Neural progenitor cell (in vitro differentiated cells): ENCODE measurements at places on chromosomes 3 and 15. TPM values are rescaled to one million over a fixed set of nuclear protein-coding genes. Genes with fewer than 3 reads are reported as not detected.
A peak's percentile ranks its signal among the peaks of the same experiment; 100 is the strongest.

DNA sequence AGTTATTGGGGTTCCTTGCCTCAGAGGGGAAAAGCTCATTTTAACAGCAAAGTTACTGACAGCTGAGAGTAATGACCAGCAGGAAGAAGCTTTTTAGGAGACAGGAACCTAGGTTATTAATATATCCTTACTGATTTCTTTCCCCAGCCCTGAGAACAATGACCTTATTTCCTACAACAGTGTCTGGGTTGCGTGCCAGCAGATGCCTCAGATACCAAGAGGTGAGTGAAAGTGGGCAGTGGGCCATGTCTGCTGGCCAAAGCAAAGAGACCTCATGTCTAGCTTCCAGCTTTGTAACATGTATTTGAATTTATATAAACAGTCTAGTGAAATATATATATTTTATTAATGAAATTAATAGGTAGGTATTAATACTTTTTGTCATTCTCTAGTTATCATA is 5.0 kb downstream of the CCNDBP1 start:
- no peak for DNase-seq

Gene ALDH1A3
- total RNA-seq = 0.74 and 0.80 TPM in 2 replicates

Gene RGMA
- 41.4 and 85.1 TPM in 2 replicates for total RNA-seq

DNA sequence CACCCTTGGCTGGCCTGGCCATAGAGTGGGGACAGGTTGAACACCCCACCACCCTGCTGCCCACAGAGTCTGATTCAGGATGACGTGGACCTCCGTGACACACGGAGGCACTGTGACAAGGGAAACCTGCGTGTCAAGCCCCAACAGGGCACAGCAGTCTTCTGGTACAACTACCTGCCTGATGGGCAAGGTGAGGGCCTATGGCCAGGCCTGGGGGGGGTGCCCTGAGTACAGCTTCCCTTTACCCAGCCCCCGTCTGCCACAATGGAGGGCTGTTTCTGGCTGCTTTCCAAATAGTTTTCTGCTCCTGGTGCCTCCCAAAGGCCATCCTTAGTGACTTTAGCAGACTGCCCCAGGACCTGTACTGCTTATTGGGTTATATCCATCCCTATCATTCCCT is 1.2 kb upstream of the WDR6 start:
- no peak for DNase-seq

Gene CCNL1
- total RNA-seq = 154 and 214 TPM in 2 replicates

- DNase-seq = no peak
These were observed 42.5 kb upstream of the ANKRD34C start for GRCh38 chr15:79240036-79240435.

DNA sequence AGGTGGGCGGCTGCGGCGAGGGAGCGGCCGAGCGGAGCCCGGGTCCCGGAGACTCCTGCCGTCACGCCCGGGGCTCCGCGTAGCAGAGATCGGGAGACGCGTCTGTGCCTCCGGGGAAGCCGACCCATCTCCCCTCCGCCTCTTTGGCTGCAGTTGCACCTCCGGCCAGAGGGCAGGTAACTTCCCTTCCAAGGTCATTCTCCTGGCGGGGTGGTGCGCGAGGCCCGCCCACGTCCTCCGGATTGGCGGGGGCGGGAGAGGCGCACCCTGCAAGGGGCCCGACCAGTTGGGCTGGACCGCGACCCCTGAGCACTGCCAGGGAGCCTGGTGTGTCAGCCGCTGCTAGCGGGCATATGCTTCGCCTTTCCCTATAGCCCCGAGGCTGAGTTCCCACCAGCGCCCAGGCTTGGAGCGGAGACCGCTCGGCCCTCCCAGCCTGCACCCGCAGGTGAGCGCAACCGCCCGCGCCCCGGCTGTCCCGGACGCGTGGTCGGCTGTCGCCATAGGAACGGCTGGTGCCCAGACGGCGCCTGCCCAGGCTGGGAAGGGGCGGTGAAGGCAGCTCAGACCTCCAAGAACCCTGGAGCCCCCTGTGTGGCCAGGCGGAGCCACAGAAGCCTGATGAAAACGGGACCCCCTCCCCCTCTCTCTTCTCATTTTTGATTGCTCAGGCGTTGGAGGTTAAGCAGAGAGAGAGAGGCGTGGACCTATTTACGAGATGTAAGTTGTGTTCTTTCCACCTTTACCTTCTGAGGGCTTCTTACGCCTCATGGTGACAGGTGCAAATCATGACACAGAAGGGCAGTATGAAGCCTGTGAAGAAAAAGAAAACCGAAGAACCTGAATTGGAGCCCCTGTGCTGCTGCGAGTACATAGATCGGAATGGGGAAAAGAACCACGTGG is 453 bp downstream of the ZDHHC23 start:
- peak; percentile 79 for DNase-seq

DNA sequence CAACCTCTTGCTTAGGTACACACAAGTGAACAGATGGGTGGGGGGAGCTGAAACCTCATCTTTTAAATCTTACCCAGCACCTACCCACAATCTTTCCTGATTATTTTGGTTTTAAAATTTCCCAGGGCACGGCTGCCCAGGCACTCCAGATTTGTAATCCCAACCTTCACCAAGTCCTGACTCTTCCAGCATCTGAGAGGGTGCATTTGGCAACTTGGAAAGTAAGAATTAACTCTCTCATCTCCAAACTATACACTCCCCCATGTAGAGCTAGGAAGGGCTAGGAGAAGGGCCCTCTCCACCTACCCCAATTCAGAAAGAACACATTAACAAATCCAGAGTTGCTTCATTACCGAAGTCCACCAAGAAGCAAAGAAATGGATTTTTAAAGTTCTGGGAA is 41.7 kb upstream of the PRICKLE2 start:
- DNase-seq = no peak

Gene IL20RB
- total RNA-seq = 2.0 and 2.5 TPM in 2 replicates

DNA sequence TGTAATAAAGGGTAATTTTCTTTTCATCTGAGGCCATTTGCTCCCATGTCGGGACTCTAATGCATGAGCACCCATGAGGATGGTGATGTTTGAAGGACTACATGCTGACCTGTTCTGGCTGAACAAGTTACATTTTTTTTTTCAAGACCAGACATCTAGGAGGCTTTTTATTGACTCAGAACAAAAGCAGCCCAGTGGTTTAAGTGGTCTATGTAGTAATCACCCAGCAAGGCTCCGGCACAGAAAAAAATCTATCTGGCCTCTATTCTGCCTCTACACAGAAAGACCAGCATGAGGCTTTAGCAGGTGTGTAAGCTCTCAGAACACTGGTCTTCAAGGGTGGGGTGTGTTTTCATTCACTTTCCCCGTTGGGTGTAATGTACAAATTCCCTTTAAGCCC is 95.1 kb upstream of the ZBED2 start:
- DNase-seq = peak; percentile 40

- DNase-seq = no peak
These were observed 56.4 kb downstream of the TRIM69 start for GRCh38 chr15:44792715-44793114.

- DNase-seq = no peak
These were observed 178.2 kb downstream of the LSAMP start for GRCh38 chr3:116267116-116267515.

GRCh38 chr15:100903168-100903554 is 16.0 kb upstream of the LRRK1 start:
- DNase-seq = no peak

Gene GPR27
- total RNA-seq = 18.3 and 19.4 TPM in 2 replicates

Gene P3H2
- total RNA-seq = 9.0 and 21.4 TPM in 2 replicates

DNA sequence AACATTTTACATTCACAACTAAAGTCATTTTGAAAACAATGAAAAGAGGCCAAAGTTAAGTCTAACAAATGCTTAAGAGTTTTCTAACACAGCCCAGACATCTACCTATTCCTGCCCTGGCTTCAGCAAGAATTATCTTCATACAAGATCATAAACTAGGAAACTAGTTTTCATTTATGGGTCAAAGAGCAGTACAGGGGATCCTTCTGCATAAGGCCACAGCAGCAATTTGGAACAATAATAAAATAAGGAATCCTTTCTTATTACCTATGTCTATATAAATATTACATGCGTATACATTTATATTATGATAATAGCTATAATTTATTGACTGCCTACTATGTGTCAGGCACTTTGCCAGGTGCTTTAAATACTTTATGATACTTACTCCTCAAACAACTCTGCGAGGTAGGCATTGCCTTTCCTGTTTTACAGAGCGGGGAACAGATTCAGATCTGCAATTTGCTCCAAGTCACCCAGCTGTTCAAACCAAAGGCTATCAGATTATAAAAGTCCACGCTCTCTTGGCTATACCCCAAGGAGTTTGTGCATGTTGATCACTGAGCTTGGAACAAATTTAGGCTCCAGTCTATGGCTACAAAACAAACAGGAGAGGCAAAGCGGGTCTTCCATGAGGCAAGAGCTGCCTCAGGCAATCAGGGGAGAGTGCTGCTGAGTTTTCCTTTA is 196.4 kb downstream of the RORA start:
- no peak for DNase-seq

GRCh38 chr15:70071799-70072198 is 25.9 kb downstream of the TLE3 start:
- DNase-seq = peak; percentile 90

- DNase-seq = no peak
These were observed 2.1 kb downstream of the SEMA7A start for GRCh38 chr15:74431645-74432044.

DNA sequence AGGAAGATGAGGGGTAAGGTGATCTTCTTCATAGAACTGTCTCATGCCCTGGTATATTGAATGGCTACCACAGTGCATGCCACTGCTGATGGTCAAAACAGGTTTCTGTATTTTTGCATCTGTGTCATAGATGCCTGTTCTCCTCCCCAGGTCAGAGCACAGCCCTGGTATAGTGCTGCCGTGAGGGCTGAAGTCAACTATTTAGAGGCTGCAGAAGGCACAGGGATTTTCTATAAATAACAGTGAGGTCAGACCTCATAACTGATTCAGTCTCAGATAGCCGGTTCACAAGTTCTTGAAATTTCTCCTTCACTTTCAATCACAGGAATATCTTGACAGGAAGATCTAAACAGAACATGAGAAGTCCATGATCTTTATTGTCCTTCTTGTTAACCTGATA is 99.2 kb upstream of the NUDT16 start:
- DNase-seq = no peak

- DNase-seq = no peak
These were observed 135.1 kb downstream of the ATP10A start for GRCh38 chr15:25727867-25728600.

GRCh38 chr3:15809313-15809712 is 11.5 kb upstream of the ANKRD28 start:
- DNase-seq = no peak

- DNase-seq = no peak
These were observed 488.5 kb upstream of the MDFIC2 start for GRCh38 chr3:70800951-70801350.

Gene GOLGA8Q
- not detected in 2 replicates for total RNA-seq

- no peak for DNase-seq
These were observed 91.5 kb upstream of the PROK2 start for GRCh38 chr3:71876135-71877105.

Gene DUOXA2
- not detected in 2 replicates for total RNA-seq

Gene GP9
- total RNA-seq = not detected in 2 replicates

Gene PIGZ
- 1.2 TPM in 1 of 2 replicates, not detected in the other for total RNA-seq

- no peak for DNase-seq
These were observed 381.6 kb downstream of the FOXP1 start for GRCh38 chr3:71201939-71202338.

Gene MME
- total RNA-seq = 1.5 and 5.0 TPM in 2 replicates

Gene HEG1
- total RNA-seq = 11.4 and 16.4 TPM in 2 replicates

GRCh38 chr3:129596194-129597086 is 10.0 kb downstream of the PLXND1 start:
- DNase-seq = peak; percentile 65

- DNase-seq = no peak
These were observed 10.3 kb downstream of the ACSBG1 start for GRCh38 chr15:78224023-78224411.

DNA sequence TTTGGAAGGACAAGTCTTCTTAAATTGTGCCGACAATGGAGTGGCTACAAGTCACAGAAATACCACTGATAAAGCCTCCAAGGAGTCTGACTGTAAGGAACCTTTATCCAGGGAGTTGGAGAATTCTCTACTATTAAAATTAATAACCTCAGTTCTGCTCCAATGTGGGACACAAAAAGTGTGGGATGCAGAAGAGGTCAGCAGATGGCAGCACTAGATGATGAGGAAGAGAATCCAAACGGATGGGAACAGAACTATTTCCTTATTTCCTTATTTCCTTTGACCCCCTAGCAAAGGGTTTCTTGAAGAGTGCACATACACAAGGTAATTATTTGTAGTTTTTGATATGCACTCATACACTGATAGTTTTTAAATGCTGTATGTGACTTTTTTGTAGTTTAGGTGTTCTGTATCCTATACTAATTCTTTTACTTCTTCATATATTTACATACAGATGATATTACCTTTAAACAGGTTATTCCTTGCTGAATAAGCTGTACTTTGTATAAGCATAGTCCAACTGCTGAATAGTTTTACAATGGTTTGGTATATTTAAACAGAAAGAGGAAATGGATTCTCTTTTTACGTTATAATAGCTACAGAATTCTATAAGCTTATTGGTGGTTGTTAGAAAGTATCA is 25.6 kb upstream of the NLGN1 start:
- DNase-seq = peak; percentile 33

DNA sequence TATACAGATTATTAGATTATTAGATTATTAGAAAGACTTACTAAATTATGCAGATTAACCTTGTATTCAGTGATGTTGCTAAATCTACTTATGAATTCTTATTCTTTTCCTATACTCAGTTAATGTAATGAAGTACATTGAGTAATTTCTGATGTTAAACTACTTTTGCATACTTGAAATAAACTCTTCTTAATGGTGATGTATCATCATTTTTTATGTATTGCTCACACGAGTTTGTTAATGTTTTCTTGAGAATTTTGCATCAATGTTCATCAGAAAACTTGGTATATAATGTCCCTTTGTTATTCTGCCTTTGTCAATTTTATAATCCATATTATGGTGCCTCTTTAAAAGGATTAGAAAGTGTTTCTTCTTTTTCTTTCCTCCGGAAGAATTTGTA is 163.2 kb upstream of the COL8A1 start:
- DNase-seq = no peak

GRCh38 chr15:92669432-92669831 is 13.9 kb upstream of the FAM174B start:
- peak; percentile 29 for DNase-seq

Gene TIGIT
- not detected in 2 replicates for total RNA-seq

GRCh38 chr3:44509393-44509921 is 32.0 kb upstream of the ZNF445 start:
- peak; percentile 56 for DNase-seq

Gene DVL3
- 29.8 and 59.2 TPM in 2 replicates for total RNA-seq

Gene SPESP1
- total RNA-seq = not detected in 2 replicates
